ENCODE measurements at places on chromosomes 1 and 21. TPM values are rescaled to one million over a fixed set of nuclear protein-coding genes. Genes with fewer than 3 reads are reported as not detected.

HSPB7 gene
- 93.7 TPM for total RNA-seq

S100A2 gene
- 46.5 TPM for total RNA-seq

OR2T35 gene
- total RNA-seq, result not detected

DISC1 gene
- 24.3 TPM for total RNA-seq

NPL gene
- 3.4 TPM for total RNA-seq

ADORA1 gene
- total RNA-seq, result 1.8 TPM

OLFML3 gene
- 80.7 TPM for total RNA-seq

PLA2G2C gene
- not detected for total RNA-seq

MIER1 gene
- total RNA-seq, result 34.5 TPM

TRNP1 gene
- total RNA-seq, result 4.5 TPM

PADI2 gene
- 291 TPM for total RNA-seq

CAMK2N1 gene
- 2.2 TPM for total RNA-seq

VANGL1 gene
- total RNA-seq, result 8.4 TPM

CDCA8 gene
- 5.9 TPM for total RNA-seq

KRTAP25-1 gene
- not detected for total RNA-seq

ILDR2 gene
- 6.7 TPM for total RNA-seq

CNR2 gene
- total RNA-seq, result not detected

DENND1B gene
- total RNA-seq, result 26.4 TPM

WNT4 gene
- total RNA-seq, result 7.7 TPM

EPHA2 gene
- 62.2 TPM for total RNA-seq
